Inflammatory macrophage treated with lipopolysaccharide for 1 hour (primary cell): ENCODE measurements at places on chromosomes 2 and 18.

GRCh38 chr2:219486380-219486959, 12.2 kb upstream of the GMPPA start:
- DNase-seq: no peak

GRCh38 chr2:9031246-9031645, 27.8 kb upstream of the MBOAT2 start:
- no peak for DNase-seq

DNA sequence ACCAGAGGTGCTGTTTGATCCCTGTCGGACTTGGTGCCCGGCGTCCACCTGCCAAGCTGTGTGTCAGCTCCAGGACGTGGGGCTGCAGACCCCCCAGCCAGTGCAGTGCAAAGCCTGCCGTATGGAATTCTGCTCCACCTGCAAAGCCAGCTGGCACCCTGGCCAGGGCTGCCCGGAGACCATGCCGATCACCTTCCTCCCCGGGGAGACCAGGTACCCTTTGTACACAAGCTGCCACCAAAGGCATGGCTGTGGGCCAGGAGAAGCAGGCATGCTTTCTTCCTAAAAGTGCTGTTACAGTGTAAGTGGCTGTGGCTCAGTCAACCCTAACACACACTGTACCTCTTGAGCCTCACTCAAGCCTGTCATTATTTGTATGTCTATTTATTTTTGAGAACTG, 103.3 kb downstream of the RNF144A start:
- DNase-seq: no peak

DNA sequence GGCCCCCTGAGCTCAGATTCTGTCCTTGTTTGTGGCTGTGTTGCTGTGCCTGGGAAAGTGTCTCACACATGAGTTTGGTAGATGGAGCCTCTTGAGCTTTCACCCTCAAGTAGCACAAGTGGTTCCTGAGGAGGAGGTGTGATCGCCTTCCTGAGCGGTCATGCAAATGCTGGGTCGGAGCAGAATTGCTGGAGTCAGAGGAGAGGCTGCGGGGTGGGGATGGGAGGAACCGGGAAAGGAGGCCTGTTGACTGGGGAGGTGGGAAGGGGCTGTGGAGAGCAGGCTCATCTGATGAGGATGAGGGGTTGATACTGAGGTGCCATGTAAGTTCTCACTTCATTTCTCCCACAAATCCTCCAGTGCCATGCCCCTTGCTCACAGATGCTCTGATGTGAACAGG, 48.4 kb upstream of the ATG16L1 start:
- DNase-seq: no peak

- no peak for DNase-seq
These were observed 834.9 kb upstream of the SALL3 start for GRCh38 chr18:78144669-78145068.

DNA sequence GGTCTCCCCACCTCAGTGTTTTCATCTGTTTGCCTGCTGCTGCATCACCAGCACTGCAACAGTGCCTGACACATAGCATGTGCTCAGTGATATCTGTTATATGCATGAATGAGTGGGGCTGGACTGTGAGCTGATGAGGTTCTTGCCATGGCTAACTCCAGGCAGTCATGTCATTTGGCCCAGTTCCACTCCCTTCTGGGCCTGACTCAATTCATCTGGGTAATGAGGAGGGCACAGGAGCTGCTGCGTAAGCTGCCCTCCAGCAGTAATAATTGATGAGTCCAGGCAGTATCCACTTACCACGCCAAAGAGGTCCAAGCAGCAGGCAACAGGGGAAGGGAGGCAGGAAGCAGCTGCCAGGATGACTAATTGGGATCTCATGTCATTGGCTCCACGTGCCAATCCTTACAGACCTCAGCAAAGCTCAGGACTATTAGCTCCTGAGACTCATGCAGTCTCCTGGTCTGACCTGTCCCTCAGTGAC, 34.1 kb upstream of the MAT2A start:
- peak; percentile 47 for DNase-seq

- peak; percentile 16 for DNase-seq
These were observed 29.6 kb upstream of the LPIN1 start for GRCh38 chr2:11716689-11717321.

- DNase-seq: peak; percentile 8
These were observed 8.1 kb downstream of the MRPS5 start for GRCh38 chr2:95113464-95113863.

- DNase-seq: no peak
These were observed 791 bp upstream of the CYRIA start for GRCh38 chr2:16666449-16666801.

DNA sequence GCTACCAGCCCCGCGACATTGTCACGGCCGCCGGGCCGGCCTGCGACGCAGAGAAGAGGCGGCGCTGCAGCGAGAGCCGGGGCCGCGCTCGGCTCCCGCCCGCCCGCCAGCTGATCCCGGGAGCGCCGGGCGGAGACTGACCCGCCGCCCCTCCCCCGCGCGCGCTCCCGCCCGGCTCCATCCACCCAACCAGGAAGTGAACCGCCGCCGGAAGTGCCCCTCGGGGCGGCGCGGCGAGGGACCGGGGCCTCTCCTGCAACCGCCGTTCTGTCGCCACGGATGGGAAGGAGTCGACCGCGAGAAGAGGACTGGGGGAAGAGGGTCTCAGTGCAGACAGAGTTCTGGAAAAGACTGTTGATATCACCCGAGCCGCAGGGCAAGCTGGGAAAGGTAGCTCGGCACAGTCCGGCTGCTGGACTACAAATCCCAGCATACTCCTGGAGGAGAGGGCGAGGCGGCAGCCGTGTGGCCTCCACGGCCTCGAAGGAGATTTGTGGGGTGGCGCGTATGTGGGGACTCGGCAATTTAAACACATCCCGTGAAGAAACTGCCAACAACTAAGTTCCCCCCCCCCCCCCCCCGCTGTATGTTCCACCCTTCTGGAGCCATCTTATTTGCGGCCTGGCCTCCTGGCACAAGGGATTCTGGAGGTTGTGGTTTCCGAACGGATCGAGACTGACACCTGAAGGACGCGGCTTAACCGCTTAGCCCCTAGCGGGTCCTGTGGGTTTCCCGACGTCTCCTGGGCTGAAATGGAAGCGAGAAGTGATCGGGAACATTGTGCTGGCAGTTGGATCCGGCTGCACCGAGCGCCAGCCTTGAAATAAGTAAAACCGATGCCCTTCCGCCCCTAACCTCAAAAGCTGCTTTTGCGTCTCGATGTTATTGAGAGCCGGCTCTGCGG, at the start of gene AAK1:
Gene AAK1 (minus strand): TSS at position 138 of the 904 bp plus-strand sequence. CDS start 699 bp downstream, outside the sequence.
- DNase-seq: peak; percentile 85

- peak; percentile 95 for DNase-seq
These were observed 43.4 kb upstream of the KYNU start for GRCh38 chr2:142834021-142834420.
